ENCODE measurements at places on chromosomes 6 and 20.

- DNase-seq = no peak
Measured at GRCh38 chr20:43430265-43431133, 27.2 kb upstream of the SRSF6 start.

GRCh38 chr20:51567622-51568021 is 25.1 kb upstream of the NFATC2 start:
- no peak for DNase-seq

DNA sequence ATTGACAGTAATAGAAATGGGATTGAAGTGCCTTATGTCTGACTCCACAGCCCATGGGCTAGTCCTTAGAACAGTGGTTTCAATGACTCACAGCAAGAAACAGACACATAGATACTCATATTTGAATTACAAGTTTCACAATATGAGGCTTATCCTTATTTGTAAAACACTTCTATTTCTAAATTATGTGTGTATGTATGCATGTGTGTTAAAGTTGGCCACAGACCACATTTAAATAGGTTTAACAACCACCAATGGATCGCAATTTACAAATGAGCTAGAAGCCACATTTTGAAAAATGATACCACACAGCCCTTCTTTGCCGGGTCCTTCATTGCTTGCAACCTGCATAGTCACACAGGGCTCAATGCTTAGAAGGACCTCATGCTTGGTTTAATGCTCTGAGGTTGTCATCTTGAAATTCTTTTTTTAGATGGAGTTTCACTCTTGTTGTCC is 157.8 kb upstream of the PREP start:
- DNase-seq = no peak

GRCh38 chr6:12345694-12346058 is 55.5 kb downstream of the EDN1 start:
- no peak for DNase-seq

DNA sequence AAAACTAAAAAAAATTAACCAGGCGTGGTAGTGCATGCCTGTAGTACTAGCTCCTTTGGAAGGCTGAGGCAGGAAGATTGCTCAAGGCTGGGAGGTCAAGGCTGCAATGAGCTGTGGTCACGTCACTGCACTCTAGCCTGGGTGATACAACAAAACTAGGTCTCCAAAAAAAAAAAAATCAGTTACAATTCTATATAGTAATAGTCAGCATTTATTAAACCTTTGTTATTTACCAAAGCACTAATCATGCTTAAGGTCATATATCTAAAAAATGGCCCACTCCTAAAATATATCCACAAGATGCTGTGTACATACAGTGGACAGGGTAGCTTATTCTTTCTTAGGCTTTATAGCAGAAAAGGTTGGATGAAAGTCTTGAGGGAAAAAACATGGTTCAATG is 152.4 kb downstream of the TFAP2A start:
- no peak for DNase-seq

DNA sequence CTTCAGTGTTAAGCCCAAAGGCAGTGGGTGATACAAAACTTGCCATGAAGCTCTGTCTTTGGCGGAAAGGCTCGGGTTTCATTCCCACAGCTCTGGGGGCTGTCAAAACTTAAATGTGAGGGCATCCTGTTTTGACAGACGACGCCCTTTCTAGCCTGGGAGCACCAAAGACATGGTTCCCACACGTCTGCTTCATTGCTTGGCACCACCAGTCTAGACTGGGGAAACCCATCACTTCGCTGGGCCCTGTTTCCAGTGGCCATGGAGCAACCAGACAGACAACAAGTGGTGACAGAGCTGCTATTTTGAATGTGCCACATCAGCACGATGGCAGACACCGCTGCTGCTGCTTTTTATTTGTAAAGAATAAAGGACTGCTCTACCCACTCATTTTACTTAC is 127.5 kb downstream of the SASH1 start:
- no peak for DNase-seq

- no peak for DNase-seq
Measured at GRCh38 chr6:31871046-31871659, 7.6 kb downstream of the SLC44A4 start.

DNA sequence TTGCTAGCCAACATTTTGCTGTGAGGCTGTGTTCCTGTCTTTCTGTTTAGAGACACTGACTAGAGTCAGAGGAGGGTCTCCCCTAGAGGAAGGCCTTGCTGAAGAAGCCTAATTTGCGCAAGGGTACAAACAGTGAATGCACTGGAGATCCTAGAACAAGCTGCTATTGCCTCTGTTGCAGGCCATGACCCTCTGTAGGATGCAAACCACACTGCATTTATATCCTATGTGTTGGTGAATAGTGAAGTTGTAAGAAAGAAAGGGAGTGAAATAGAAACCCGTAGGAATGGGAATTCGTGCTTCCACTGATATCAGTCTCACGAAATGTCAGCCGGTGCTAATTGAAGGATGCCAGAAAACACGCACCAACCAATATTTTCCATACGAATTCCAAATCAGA is 88.2 kb downstream of the GJA1 start:
- DNase-seq = peak; percentile 22

DNA sequence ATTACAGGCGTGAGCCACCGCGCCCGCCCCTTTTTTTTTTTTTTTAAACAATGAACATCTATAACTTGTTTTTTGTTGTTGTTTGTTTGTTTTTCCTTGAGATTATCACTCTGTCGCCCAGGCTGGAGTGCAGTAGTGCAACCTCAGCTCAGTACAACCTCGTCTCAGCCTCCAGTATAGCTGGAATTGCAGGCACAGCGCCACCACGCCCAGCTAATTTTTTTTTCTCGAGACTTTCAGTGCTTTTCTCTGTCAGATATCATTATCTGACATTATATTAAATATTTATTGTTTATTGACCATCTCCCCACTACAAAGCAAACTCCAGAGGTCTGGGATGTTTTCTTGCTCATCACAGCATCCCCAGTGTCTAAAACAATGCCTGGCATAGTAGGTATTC is 2.3 kb upstream of the DLK2 start:
- DNase-seq = no peak

- no peak for DNase-seq
Measured at GRCh38 chr6:35698858-35699257, 10.1 kb upstream of the FKBP5 start.

DNA sequence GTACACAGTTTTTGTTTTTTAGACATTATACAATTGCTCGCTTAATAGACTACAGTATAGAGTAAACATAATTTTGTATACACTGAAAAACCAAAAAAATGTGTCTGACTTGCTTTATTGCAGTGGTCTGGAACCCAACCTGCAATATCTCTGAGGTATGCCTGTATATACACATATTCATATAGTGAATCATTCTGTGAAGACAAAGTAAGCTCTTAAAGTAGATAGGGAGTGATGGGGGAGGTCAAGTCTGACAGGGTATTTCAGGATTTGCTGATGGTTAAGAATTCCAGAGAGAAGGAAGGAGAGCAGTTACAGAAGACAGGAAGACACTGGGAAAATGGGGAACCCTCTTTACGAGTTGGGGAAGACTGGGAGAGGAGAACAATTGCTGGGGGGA is 417.9 kb downstream of the CD109 start:
- no peak for DNase-seq

GRCh38 chr20:59063358-59064213 is 21.0 kb upstream of the PRELID3B start:
- DNase-seq = no peak

- no peak for DNase-seq
Measured at GRCh38 chr6:36493859-36494258, 51.1 kb downstream of the KCTD20 start.
